ENCODE measurements at places on chromosomes 5 and 9. TPM values are rescaled to one million over a fixed set of nuclear protein-coding genes. Genes with fewer than 3 reads are reported as not detected.

The ELOVL7 gene
- 8.0 TPM for total RNA-seq

The PKD2L2 gene
- total RNA-seq = 0.17 TPM

The CORO2A gene
- 3.6 TPM for total RNA-seq

- peak; percentile 71 for DNase-seq
Measured at GRCh38 chr5:125668884-125669283, 754.3 kb upstream of the GRAMD2B start.

GRCh38 chr5:145378226-145378625 lies 456.9 kb downstream of the PRELID2 start:
- DNase-seq = no peak

- DNase-seq = no peak
Measured at GRCh38 chr9:7816021-7816420, 16.4 kb upstream of the DMAC1 start.

DNA sequence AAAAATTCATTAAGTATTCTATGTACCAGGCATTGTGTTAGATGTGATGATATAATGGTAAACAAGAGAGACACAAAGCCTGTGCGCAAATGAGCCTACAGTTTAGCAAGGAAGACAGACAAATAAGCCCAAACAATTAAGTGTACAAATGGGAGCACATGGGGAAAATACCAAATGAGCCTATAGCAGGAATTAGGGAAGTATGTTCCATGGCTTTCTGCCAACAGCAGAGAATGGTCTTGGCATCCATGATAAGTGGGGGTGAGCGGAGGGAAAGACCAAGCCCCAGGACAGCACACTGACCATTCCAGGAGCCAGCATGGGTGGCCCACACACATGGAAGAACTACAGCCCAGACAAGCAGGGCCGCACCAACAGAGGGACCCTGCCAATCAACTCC lies 369.7 kb downstream of the DEPDC1B start:
- DNase-seq = no peak

- no peak for DNase-seq
Measured at GRCh38 chr5:107835096-107835495, 164.4 kb upstream of the EFNA5 start.

DNA sequence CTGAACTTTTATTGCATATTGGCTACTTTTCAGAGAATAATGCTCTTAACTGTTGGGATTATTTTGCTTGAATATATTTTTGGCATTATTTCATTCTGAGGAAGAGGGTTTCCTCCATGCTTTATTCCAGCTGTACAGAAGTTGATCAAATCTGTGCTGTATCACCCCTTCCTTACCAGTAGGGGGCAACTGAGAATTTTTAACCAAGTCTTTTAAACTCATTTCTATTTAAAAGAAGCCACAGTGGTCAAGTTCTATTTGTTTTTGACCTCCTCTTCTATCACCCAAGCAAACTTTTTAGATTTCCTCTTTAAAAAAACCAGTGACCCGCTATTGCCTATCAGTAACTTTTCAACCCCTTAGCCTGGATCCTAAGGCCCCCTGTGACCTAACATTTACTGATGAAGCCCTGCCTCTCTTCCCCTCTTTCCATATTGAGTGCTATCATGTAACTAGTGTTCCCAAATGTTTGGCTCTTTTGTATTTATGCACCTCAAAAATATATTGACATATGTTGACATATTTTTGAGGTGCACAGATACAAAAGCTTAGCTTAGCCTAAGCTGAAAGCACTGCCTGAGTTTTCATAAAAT lies 80.6 kb downstream of the FBXO4 start:
- peak; percentile 17 for DNase-seq
